Posterior vena cava (tissue), 2 donors: ENCODE measurements at places on chromosomes 7 and 10. TPM values are rescaled to one million over a fixed set of nuclear protein-coding genes. Genes with fewer than 3 reads are reported as not detected.
A peak's percentile ranks its signal among the peaks of the same experiment; 100 is the strongest.

- no peak for DNase-seq
Measured at GRCh38 chr10:28318626-28319025, 15.8 kb upstream of the MPP7 start.

GRCh38 chr7:138799336-138800000 lies 1.5 kb upstream of the ATP6V0A4 start:
- no peak for DNase-seq

- no peak for DNase-seq
Measured at GRCh38 chr10:89645742-89646172, 715 bp upstream of the PANK1 start.

DNA sequence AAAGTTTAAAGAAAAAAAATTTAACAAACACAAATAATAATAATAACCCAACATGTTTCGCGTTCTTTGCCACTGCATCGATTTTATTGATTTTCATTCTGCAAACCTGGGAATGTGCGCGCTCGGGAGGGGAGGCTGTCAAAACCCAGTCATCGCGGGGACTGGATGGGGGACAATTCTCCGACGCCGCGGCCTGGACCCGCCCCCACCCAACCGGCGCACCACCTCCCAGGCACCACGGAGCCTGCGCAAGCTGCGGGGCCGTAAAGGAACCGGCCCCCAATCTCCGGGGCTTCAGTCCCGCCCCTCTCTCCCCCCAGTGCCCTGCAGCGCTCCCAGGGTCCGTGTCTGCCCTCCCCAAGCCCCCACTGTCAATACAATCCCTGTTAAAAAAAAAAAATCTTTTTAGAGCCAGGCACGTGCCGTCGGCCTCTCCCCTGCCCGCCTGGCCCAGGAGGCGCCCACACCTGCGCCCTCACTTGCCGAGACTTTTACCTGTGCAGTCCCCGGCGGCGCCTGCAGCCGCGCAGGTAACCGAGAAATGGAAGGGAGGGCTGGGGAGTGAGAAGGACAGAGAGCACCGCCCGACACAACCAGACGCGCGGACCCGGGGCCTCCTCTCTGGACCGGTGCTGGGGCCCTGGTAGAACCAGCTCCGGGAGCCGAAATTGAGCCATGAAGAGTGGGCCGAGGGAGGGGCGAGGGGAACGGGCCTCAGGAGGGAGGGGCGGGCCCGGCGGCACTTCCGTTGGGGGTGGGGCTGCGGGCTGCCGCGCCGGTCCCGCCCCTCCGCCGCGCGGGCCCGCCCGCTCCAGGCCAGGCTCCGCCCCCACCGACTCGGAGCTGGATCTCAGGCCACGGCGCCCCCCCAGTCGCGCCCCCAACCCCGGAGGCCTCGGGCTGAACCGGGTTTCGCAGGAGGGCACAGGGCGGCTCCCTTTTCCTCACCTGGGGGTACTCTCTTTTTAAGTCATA lies 7.6 kb upstream of the ZNF503 start:
- peak; percentile 92 for DNase-seq

GRCh38 chr10:97116462-97117162 lies 69.1 kb downstream of the SLIT1 start:
- no peak for DNase-seq

- DNase-seq: no peak
Measured at GRCh38 chr10:69855346-69856111, 53.8 kb downstream of the COL13A1 start.

DNA sequence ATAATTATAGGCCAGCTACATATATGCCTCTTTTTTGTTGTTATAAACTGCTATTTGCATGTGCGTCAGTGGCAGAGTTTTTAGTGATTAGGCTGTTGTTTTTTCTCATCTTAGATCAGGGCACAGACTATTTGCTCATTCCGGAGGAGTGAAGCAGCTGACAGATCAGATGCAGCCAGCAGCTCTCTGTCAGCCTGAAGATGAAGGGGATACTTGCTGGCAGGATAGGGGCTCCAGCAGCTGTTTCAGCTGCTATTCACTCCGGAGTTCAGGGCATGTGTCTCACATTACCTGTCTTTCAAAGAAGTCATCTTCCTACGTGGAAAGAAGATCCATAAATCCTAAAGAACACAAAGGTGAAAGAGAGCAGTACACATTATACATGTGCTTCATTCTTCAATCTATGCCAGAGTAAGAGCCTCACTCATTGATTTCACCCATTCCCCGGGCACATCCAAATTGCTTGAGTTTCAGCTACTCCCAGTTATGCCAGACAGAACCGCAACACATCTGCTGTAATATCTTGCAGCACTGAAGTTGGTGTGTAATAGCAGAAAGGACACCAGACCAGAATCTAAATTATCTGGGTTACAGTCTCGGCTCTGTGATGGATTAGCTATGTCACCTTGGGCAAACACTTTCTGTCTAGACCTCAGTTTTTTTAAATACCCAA lies 182.8 kb upstream of the CHRM2 start:
- DNase-seq: no peak

Gene DHTKD1
- total RNA-seq: 12.5 TPM

Gene C10orf90
- not detected for total RNA-seq

Gene SH3PXD2A
- 62.6 TPM for total RNA-seq

Gene PTPRE
- total RNA-seq: 37.9 TPM

Gene FKBP6
- total RNA-seq: not detected
